ENCODE measurements at places on chromosomes 16 and 17.

DNA sequence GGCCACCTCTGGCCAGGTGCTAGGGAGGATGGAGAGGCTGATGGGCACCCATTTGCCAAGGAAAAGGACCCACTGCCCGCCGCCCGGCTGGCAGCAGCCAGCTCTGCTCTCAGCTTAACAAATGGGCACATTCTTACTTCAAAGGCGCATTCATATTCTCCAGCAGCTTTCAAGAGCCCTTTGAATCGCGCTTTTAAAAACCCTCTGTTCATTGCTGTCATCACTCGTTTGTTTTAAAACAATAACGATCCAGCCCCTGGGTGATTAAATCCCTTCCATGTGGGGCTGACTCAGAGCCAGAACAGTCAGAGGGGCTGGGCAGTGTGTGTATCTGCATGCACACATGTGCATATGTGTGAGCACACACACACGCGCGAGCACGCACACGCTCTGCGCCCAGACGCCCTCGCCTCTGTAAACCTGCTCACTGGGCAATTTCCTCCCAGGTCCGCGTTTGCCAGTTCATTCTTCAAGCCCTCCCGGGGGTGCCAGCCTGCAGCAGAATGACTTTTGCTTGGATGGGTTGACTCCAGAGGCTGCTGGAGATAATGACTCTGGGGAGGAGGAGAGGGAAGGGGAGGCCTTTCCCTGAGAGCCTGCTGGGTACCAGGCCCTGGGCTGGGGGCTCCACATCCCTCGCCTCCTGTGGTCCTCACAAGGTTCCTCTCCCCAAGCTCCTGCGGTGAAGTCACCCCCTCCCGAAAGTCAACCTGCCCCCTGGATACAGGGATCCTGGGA, 133.1 kb downstream of the SDK2 start:
- no peak for DNase-seq

GRCh38 chr17:66714046-66715023, 120.6 kb upstream of the CACNG5 start:
- DNase-seq: no peak

DNA sequence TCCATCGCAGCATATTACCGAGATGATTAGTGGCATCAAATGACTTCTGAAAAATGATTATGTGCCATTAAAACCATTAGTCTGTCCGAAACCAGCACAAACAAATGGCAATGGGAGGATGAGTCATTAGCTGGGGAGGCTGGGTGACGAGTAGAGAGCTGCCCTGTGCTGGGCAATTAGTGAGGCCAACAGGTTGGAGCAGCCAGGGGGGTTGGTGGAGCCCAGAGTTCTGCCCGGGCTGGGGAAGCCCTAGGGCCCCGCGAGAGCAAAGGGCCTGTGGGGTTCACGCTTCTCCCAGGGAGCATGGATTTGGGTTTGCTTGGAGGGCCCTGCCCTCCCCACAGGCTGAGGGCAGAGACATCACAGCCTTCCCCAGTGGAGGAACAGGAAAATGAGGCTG, 152.1 kb upstream of the RPL38 start:
- DNase-seq: no peak

GRCh38 chr17:39525801-39526506, 64.7 kb downstream of the CDK12 start:
- DNase-seq: no peak

- DNase-seq: no peak
Measured at GRCh38 chr16:12420661-12421209, 383.0 kb downstream of the CPPED1 start.

GRCh38 chr16:30115238-30115637, 1.9 kb upstream of the GDPD3 start:
- no peak for DNase-seq

DNA sequence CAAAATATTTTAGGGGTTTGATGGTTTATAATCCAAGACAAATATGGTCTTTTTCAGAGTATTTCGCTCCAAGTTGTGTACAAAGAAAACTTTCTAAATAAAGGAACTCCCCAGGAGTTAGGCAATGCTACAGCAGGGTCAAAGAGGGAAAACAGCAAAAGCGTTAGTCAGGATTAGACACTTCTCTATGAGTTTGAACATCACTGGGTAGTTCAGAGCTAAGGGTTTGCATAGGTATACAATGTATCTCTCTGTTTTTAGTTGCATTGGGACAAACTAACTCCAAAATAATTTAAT, 34.8 kb downstream of the FAM20A start:
- DNase-seq: no peak

- DNase-seq: no peak
Measured at GRCh38 chr17:6599364-6599763, 41.1 kb downstream of the KIAA0753 start.

DNA sequence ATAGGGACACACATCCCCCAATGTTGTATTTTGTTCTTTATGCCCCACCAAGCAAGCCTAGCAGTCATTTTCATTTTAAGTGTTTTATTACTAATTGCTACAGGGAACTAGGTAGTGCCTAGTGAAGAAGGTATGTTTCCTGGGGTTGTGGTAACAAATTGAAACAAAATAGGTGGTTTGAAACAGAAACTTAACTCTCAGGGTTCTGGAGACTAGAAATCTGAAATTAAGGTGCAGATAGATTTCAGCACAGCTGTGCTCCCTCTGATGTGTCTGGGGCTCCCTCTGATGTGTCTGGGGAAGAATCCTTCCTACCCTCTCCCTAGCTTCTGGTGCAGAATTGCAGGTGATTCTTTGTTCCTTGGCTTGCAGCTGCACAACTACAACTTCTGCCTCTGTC, 390.1 kb downstream of the ZFHX3 start:
- no peak for DNase-seq

GRCh38 chr16:4806280-4806679, 3.8 kb upstream of the ROGDI start:
- no peak for DNase-seq

- DNase-seq: no peak
Measured at GRCh38 chr17:62676231-62676943, 48.9 kb downstream of the MRC2 start.

DNA sequence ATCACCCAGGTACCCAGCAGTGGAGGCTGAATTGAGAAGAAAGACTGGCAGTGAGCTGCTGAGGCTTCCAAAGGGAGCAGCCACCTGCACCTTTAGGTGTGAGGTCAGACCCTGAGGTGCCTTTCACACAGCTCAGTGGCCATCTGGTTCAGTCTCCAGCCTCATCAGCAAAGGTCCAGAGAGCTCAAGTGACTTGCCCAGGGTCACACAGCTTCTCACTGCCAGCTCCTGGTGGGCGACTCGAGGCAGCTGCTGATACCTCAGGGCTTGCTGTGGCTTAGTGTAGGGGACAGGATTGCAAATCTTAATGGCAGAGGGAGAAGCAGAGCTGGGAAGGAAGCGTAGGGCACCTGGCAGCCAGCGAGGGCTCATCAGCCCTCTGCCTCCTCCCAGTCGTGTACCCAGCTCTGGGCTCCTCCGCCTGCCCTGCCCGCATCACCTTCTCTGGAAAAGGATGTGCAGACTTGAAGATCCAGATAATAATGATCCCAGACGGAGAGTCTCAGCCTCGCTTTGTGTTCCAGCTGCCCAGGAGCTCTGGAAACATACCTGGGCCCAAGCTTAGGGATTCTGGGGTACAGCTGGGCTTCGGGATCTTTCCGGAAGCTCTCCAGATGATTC, 165.3 kb upstream of the GSE1 start:
- DNase-seq: no peak

DNA sequence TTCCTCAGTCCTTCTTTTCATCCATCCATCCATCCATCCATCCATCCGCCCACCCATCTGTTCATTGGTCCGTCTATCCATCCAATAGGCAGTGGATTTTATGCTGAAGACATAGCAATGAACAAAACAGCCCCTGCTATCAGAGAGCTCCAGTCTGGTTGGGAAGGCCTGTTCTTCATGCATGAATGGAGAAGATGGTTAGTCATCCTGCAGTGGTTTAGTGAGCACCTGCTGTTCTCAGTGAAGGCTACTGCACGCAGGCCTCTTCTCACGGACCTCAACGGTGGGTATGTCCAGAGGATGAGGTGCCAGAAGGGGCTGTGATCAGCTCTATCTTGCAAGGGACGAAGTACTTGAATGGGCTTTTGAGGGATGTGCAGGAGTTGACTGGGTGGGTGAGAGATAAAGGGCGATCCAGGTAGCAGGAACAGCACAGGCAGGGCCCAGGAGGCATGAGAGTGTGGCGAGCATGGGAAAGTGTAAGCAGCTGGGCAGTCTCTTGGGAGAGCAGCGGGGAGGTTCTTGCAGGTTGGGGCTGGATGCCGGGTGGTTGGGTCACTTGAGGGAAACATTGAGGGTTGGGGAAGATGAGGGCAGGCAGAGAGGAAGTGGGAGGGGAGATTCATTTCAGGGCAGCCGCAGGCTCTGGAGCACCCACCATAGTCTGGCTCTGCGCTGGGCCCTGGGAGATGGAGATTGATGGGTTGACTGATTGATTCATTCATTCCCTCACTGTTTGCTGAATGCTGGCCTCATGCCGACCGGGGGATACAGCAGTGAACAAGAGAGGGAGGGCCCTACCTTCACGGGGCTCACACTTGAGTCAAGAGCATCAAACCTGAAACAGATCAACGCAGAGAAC, 115.0 kb upstream of the CIBAR2 start:
- no peak for DNase-seq

GRCh38 chr16:49631187-49632041, 224.5 kb downstream of the ZNF423 start:
- no peak for DNase-seq

DNA sequence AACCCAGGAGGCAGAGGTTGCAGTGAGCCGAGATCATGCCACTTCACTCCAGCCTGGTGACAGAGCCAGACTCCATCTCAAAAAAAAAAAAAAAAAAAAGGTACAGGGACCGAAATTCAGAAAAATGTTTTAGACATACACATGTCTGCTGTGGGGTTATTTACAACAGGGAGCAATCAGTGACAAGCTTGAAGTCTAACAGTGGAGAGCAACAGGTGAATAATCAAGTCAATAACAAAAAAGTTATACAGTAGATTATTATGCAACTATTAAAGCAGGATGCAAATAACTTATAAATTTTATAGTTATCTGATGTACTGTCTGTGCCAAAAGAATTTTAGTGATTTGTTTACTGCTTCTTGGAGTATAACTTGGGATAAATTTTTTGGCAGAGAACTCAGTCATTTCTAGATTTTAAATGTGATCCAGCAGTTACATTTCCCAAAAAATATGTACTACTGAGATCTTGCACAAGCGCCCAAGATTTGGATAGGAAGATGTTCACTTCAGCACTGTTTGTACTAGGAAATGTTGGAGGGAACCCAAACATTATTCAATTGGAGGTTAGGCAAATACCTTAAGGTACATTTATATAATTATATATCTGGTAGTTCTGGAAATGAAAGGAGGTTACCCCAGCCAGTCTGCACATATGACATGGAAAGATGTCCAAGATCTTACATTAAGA, 34.1 kb downstream of the EEF2K start:
- no peak for DNase-seq

GRCh38 chr17:82544431-82545070, 25.0 kb downstream of the FOXK2 start:
- DNase-seq: no peak

DNA sequence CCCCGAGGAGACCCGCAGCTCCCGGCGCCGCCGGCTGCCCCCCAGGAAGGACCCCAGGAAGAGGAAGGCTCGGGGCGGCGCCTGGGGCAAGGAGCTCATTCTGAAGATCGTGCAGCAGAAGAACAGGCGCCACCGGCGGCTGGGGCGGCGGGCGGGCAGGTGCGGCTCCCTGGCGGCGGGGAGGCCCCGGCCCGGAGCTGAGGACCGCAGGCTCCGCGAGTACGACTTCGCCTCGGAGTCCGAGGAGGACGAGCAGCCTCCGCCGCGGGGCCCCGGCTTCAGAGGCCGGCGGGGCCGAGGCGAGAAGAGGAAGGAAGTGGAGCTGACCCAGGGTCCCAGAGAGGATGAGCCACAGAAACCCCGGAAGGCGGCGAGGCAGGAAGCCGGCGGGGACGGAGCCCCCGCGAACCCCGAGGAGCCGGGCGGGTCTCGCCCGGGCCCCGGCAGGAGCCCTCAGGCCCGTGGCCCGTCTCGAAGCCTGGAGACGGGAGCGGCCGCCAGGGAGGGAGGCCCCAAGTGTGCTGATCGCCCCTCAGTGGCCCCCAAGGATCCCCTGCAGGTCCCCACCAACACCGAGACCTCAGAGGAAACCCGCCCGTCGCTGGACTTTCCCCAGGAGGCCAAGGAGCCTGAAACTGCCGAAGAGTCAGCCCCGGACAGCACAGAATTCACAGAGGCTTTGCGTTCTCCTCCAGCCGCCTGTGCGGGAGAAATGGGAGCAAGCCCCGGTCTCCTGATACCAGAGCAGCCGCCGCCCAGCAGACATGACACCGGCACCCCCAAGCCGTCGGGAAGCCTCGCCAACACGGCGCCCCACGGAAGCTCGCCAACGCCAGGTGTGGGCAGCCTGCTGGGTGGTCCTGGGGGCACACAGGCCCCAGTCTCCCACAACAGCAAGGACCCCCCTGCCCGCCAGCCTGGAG, 22.3 kb upstream of the ZFPM1 start:
- peak; percentile 50 for DNase-seq

- DNase-seq: no peak
Measured at GRCh38 chr17:73874008-73874720, 229.9 kb upstream of the SDK2 start.

DNA sequence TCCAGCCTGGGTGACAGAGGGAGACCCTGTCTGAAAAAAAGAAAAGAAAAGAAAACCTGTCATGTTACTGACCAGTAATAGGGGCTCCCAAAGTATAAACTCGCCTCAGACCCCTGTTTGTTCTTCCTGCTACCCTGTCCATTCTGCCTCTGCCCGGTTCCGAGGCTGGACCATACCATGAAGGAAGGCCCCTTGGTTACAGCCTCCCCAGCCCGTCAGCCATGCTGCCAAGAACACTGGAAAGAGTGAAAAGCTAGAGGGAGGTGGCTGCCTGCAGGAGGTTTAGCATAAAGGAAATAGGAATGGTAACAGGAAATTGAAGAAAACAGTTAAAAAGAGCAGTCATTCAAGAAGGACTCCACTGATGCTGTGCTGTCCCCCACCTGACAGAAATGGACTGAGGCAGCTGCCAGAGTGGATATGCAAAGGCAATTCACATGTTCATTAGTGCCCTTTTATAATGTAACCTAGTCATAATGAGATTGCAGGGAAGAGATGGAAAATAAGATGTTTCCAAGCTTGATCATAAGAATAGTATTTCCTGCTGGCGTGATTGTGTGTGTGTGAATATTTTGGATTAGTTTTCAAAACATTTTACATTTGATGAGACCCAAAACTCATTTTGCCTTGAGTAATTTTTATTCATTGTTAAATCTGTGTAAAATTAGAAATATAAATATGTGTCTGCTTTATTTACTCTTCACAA, 102.6 kb downstream of the GOSR1 start:
- DNase-seq: no peak

Data from activated CD4-positive, alpha-beta T cell treated with anti-CD3 and anti-CD28 coated beads, Interleukin-2, amount 50 U/mL, for 48 hours (primary cell).